ENCODE measurements at places on chromosomes 7 and 10.

GRCh38 chr7:149860821-149861727, 12.7 kb upstream of the ATP6V0E2 start:
- H3K27ac ChIP-seq = no peak overlapping the region
- DNase-seq = no peak
- no peak overlapping the region for H3K4me3 ChIP-seq
- no peaks in the 10 kb centered on the region for H3K27me3 ChIP-seq
- H3K36me3 ChIP-seq = peaks cover 44% of the 10 kb centered on the region
- H3K4me1 ChIP-seq = peaks cover 65% of the 10 kb centered on the region

DNA sequence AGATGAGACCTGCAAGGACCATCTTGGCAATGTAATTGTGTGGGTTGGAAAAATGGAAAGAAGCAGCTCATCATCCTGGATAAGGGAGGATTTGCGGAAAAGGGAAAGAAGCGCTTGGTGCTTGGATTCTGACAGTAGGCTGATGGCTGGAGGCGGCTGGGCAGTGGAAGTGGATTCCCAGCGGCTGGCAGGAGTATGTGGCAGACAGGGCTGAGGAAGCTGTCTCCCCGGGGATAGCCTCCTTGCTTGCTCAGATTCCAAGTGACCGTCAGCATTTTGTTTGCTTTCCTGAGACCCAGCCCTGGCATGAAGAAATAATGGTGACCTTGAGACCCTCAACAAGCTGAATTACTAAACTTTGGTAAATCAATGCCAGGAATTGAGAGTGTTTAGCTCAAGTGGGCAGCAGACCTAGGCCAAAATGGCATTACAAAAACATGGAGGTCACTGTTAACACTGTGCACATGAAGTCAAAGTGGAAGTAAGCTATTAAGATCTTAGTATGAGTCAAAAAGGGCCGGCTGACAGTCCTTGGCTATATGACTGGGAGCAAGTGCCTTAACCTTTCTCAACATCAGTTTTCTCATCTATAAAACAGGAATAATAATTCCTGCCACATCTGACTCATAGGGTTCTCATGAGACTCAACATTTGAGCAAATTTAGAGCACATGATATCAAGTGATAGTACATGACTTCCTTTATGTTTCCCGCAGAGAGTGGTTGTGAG, 21.3 kb downstream of the SLC25A28 start:
- no peak for DNase-seq
- H3K4me3 ChIP-seq = no peak overlapping the region
- no peaks in the 10 kb centered on the region for H3K4me1 ChIP-seq
- H3K36me3 ChIP-seq = no peaks in the 10 kb centered on the region
- H3K27ac ChIP-seq = no peak overlapping the region

DNA sequence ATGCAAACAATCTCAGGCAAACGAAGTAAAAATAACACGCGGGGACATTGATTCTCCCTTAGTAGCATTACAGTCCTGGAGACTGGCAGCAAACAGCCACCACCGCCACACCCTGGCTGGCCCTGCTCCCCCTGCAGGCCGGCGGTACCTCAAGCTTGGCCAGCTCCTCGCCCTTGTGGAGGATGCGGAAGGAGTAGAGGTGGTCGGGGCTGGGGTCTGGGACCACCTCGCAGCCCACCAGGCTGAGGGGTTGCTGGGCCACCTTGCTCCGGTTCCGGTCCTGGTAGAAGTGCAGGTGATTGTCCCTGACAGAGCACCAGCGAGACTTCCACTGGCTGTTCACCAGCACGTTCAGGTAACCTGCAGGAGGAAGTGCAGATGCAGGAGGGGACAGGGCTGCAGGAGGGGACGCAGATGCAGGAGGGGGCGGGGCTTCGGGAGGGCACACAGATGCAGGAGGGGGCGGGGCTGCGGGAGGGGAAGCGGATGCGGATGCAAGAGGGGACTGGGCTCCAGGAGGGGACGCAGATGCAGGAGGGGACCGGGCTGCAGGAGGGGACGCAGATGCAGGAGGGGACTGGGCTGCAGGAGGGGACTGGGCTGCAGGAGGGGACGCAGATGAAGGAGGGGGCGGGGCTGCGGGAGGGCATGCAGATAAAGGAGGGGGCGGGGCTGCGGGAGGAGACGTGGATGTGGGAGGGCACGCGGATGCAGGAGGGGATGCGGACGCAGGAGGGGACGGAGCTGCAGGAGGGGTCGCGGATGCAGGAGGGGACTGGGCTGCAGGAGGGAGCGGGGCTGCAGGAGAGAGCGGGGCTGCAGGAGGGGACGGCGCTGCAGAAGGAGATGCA, 65.7 kb downstream of the VWA2 start:
- H3K36me3 ChIP-seq = peaks cover 10% of the 10 kb centered on the region
- peak overlapping the region; percentile 75 for H3K4me3 ChIP-seq
- no peak overlapping the region for H3K27ac ChIP-seq
- H3K4me1 ChIP-seq = peaks cover 14% of the 10 kb centered on the region

GRCh38 chr10:71285180-71285545, 33.9 kb upstream of the SLC29A3 start:
- H3K36me3 ChIP-seq = no peaks in the 10 kb centered on the region
- H3K4me3 ChIP-seq = no peak overlapping the region
- no peak overlapping the region for H3K27ac ChIP-seq
- no peaks in the 10 kb centered on the region for H3K4me1 ChIP-seq

DNA sequence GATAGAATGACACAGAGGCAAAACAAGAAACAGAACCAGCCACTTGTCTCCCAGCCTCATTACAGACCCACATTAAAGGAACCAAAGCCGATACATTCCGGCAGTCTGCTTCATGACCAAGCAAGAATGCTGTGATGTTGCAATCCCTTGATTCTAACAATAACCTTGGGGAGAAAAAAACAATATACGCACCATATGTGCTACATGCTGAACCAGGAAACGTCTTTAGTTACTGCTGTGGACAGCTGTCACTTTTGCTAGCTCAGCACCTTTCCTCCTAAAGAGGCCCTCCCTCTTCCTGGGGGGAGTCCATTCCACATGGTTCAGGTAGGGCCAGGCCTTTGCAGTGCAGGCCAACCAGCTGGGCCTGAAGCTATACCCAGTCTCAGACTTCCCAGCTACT, 79.1 kb downstream of the PRTFDC1 start:
- H3K4me1 ChIP-seq = peaks cover 8% of the 10 kb centered on the region
- peaks cover 5% of the 10 kb centered on the region for H3K36me3 ChIP-seq
- no peak overlapping the region for H3K27ac ChIP-seq
- H3K4me3 ChIP-seq = no peak overlapping the region
- no peaks in the 10 kb centered on the region for H3K27me3 ChIP-seq
- DNase-seq = no peak

DNA sequence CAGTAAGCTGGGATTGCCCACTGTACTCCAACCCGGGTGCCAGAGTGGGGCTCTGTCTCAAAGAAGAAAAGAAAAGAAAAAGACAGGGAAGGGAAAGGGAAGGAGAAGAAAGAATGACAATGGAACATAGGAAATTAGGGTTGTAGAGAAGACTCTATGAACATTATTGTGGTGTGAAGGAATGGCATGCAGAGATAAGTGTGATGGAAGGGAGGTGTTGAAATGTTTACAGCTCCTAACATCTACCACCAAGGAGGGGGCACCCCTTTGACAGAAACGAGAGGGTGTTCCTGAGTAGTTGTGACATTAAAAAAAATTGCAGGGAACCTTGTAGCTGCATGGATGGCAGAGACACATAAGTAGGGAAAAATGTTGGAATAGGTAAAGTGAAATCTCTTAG, 27.5 kb downstream of the AUTS2 start:
- H3K4me3 ChIP-seq = no peak overlapping the region
- H3K36me3 ChIP-seq = no peaks in the 10 kb centered on the region
- no peak for DNase-seq
- H3K27ac ChIP-seq = no peak overlapping the region
- peaks cover 6% of the 10 kb centered on the region for H3K27me3 ChIP-seq

DNA sequence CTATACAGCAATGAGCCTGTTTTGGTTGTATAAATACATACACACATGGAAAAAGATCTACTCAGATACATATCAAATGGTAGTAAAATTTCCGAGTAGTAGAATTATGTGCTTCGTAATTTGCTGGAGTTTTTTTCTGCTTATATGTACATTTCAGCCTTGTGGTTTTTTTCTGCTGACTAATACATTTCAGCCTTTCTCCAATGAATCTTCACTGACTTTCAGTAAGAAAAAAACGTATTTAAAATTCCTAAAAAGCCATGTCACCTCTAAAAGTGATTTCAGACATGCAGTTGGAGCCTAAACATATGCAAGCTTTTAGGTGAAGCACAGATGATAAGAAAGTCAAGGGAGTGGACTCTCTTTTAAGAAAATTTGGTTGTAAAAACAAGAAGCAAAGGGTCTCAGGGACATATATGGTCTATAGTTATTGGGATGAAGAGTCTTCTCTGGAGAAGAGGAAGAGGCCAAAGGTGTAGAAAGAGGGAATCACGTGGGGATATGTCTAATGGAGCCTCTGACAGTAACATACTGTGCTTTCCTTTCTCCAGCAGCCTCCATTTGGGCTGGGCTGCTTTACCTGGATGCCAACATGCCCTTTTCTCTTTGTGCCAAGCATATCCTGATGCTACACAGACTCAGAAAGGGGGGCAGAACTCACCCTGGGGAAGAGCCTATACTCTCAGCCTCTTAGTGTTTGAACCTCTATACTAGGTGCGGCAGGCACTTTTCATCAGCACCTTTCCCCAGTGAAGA, 2.4 kb downstream of the AMPH start:
- no peak for DNase-seq
- no peak overlapping the region for H3K4me3 ChIP-seq
- H3K4me1 ChIP-seq = peaks cover 9% of the 10 kb centered on the region

DNA sequence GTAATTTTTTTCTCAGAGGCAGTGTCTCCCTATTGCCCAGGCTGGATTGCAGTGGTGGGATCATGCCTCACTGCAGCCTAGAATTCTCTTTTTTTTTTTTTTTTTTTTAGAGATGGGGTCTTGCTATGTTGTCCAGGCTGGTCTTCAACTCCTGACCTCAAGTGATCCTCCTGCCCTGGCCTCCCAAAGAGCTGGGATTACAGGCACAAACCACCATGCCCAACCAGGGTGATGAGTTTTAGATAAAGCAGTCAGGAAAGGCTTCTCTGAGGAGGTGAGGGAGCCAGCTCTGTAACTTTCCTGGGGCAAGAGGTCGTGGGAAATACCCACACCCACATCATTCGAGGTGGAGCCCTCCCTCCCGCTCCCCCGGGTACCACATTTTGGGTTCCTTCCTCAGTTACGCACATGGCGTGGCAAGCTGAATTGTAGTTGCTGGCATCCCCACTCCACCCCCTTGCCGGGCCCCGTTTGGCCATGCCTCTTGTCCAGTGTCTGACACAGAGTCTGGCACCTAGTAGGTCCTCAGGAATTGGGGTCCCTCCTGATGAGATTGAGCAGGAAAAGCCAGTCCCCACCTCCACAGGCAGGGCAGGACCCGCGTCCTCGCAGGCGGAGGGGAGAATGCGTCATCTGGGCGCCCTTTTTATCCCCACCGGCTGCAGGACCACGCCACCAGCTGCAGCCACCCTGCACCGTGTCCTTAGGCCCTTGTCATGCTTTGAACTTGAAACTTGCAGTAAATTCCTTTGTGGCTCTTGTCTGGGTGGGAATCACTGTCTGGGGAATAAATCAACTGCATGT, 43.4 kb downstream of the CLIP2 start:
- H3K4me3 ChIP-seq = no peak overlapping the region
- no peaks in the 10 kb centered on the region for H3K4me1 ChIP-seq
- no peaks in the 10 kb centered on the region for H3K36me3 ChIP-seq
- no peak for DNase-seq
- no peak overlapping the region for H3K27ac ChIP-seq

- peaks cover 35% of the 10 kb centered on the region for H3K36me3 ChIP-seq
- peaks cover 41% of the 10 kb centered on the region for H3K4me1 ChIP-seq
- peaks cover 22% of the 10 kb centered on the region for H3K27me3 ChIP-seq
Observed at GRCh38 chr10:117373823-117374505, 1.3 kb downstream of the PDZD8 start.

DNA sequence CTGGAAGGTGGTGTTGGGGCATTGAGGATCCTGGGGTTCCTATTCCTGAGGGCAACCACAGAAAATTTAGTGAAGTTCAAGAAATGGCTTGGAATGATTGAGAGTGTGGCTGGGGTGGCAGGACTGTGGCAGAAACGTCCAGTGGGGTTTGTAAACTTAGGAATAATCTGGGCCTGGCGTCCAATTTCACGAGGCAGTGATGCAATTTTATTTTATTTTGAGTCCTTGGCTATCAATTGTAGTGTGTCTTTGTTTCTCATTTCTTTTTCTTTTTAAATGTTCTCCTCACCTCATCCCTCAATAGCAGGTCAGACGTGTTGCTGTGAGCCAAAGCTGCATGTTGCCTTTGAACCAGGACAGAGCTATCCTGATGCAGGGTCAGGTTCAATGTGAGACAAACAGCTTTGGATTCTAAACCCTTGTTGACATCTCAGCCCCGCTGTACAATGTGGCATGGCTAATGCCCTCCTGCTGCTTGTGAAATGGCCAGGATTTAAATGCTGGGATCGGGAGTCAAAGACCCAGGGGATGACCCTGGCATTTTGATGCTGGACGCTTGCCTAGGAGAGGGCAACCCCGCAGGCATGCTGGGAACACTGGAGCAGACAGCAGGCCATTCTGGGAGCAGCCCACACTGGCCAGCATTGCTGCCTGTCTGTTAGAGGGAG, 64.8 kb downstream of the RBM20 start:
- H3K36me3 ChIP-seq = no peaks in the 10 kb centered on the region
- no peak overlapping the region for H3K27ac ChIP-seq
- no peak for DNase-seq
- H3K27me3 ChIP-seq = no peaks in the 10 kb centered on the region
- H3K4me1 ChIP-seq = no peaks in the 10 kb centered on the region
- no peak overlapping the region for H3K4me3 ChIP-seq

DNA sequence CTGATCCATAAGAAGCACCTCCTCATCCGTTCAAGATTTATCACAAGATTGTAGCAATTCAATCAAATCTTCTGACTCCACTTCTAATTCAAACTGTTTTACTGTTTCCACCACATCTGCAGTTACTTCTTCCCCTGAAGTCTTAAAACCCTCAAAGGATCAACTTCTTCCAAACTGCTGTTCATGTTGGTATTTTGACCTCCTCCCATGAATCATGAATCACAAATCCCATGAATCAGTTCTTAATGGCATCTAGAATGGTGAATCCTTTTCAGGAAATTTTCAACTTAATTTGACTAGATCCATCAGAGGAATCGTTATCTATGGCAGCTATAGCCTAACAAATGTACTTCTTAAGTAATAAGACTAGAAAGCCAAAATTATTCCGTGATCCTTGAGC, 122.3 kb downstream of the IMMP2L start:
- H3K36me3 ChIP-seq = peaks cover 49% of the 10 kb centered on the region
- H3K4me1 ChIP-seq = peaks cover 4% of the 10 kb centered on the region
- no peaks in the 10 kb centered on the region for H3K27me3 ChIP-seq
- DNase-seq = no peak
- H3K4me3 ChIP-seq = no peak overlapping the region

DNA sequence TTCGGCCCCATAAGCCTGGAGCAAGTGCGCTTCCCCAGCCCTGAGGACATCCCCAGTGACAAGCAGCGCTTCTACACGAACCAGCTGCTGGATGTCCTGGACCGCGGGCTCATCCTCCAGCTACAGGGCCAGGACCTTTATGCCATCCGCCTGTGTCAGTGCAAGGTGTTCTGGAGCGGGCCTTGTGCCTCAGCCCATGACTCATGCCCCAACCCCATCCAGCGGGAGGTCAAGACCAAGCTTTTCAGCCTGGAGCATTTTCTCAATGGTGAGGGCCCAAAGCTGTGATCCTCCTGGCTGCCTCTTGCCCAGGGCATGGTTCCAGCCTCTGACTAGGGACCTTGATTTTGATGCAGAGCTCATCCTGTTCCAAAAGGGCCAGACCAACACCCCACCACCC, 10.1 kb downstream of the IRF5 start:
- H3K4me1 ChIP-seq = no peaks in the 10 kb centered on the region
- H3K36me3 ChIP-seq = peaks cover 27% of the 10 kb centered on the region
- DNase-seq = no peak
- H3K27me3 ChIP-seq = no peaks in the 10 kb centered on the region
- no peak overlapping the region for H3K27ac ChIP-seq
